ENCODE measurements at places on chromosomes 1 and 21.

- DNase-seq = no peak
These were observed 15.4 kb downstream of the MPZL1 start for GRCh38 chr1:167737169-167737568.

- no peak for DNase-seq
These were observed 31.6 kb downstream of the CDK18 start for GRCh38 chr1:205535866-205536758.

DNA sequence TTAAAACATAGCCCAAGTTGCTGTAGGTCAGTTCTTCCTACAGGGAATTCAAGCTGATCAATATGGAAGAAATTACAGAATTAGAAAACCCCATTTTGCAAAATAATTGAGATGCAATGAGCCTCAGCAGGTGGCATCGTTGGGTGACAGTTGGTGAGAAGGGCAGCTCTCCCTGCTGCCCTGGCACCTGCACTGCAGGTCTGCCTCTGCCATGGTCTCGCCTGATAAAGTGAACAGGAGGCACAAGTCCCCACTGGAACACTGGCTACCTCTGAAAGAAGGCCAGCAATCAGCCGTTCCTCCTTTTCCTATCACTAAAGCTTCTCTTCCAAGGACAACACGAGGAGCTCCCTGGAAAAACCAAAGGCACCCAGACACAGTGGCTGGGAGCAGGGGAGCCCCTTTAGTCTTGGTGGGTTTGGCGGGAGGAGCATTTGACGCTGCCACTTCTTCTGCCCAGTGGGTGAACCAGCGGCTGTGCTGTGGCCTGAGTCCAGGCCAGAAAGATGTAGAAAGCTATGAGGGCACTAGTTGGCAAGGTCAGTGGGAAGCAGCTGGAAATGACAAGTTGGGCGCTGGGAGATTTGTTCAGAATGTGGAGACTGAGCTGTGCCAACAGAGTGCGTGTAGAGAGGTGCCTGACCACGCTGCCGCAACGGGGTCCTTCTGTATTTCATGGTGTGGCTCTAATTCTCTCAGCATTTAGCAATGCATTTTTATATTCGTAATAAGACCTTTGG is 93.1 kb downstream of the RIPK4 start:
- no peak for DNase-seq

DNA sequence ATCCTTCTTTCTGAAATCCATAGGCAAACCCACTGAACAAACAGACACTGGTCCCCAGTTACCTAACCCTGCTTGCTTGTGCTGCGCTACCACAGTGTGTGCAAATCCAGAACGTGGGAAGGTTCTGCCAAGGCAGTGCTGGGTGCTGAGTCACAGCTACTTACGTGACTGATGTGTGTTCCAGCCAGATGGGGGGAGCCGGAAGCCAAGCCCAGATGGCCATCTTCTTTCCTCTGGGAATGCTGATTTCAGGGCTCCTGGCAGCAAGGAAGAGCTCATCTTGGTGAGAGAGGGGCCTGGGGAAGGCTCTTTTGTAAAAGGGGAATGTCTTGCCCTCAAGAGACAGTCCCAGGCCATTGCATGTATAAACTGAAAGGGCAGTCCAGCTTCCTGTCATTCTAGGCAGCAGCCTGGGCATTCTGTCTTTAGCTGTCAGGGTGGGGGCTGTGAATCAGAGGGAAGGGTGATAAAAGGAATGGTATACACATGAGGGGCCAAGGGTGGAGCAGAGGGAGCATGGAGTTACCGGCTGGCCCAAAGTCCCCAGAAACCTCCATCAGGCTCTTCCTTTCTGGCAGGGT is 54.1 kb downstream of the CD46 start:
- DNase-seq = peak; percentile 89

- DNase-seq = no peak
These were observed 5.6 kb upstream of the MAN1C1 start for GRCh38 chr1:25610822-25611630.

DNA sequence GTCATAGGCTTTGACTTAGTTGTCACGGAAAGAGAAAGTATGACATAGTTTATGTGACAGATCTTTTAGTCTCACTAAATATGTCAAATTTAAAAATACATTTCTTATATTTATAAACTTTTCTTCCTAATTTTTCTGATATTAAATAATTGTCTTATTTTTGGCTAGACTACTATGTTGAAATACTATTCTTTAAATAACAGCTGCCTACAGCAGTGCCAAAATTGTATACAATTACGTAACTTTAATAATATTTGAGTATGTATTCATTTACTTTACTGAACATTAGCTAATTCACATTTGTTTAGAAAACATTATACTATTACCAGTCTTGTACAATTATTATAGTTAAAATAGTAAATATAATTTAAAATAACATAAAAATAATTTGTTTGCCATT is 137.4 kb downstream of the ADGRL4 start:
- DNase-seq = no peak

DNA sequence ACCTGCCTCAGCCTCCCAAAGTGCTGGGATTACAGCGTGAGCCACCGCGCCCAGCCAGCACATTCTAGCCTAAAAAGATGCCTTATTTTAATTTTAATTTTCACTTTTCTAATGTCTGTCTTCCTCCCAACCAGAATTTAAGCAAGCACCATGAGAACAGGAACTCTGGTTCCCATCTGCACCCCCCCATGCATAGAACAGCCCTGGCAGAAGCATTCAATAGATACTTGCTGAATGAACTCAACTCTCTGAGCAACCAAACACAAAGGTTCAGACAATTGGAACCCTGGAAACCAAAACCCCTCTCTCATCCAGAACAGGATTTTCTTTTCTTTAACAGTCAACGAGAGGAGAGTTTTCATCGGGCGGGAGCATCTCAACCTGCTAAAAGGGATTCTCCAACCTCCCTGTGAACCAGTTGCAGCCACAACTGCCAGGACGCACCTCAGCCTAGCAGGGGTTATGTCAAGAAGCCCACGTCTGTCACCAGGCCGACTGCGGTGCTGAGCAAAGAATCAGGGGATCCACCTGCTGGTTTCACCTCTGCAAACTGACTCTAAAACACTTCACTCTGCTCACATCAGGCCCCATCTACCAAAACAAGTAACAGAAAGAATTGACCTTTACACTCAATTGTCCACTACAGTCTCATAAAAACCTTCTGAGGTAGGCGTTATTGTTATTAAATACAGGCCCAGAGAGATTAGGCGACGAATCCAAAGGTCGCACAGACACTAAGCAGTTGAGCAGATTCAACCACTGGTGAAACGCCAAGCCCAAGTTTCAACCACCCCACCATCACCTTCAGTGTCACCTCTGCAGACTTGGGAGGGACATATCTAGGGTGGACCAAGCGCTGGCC is 1.7 kb downstream of the KIAA2013 start:
- DNase-seq = no peak

GRCh38 chr1:62978741-62979140 is 194.8 kb downstream of the ATG4C start:
- no peak for DNase-seq

DNA sequence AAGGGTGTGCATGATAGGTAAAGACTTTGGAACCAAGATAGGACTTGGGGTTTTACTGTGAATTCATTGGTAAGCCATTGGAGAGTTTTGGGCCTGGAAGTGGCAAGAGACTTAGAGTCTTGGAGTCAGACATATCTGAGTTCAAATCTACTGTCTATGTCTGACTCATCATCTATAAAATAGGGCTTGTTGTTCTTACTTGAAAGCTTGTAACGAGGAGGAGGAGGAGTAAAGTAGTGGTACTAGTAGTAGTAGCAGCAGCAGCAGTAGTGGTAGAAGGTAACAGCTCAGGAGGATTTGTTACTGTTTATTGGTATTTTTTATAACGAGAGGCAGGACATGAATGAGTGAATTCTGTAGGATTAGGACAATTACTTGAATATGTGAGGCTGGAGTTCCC is 62.7 kb downstream of the CACHD1 start:
- no peak for DNase-seq

GRCh38 chr1:55868026-55868425 is 652.9 kb upstream of the USP24 start:
- no peak for DNase-seq

GRCh38 chr1:156845055-156845952 is 13.6 kb downstream of the INSRR start:
- DNase-seq = no peak

GRCh38 chr1:5253036-5253435 is 598.6 kb downstream of the AJAP1 start:
- DNase-seq = no peak

DNA sequence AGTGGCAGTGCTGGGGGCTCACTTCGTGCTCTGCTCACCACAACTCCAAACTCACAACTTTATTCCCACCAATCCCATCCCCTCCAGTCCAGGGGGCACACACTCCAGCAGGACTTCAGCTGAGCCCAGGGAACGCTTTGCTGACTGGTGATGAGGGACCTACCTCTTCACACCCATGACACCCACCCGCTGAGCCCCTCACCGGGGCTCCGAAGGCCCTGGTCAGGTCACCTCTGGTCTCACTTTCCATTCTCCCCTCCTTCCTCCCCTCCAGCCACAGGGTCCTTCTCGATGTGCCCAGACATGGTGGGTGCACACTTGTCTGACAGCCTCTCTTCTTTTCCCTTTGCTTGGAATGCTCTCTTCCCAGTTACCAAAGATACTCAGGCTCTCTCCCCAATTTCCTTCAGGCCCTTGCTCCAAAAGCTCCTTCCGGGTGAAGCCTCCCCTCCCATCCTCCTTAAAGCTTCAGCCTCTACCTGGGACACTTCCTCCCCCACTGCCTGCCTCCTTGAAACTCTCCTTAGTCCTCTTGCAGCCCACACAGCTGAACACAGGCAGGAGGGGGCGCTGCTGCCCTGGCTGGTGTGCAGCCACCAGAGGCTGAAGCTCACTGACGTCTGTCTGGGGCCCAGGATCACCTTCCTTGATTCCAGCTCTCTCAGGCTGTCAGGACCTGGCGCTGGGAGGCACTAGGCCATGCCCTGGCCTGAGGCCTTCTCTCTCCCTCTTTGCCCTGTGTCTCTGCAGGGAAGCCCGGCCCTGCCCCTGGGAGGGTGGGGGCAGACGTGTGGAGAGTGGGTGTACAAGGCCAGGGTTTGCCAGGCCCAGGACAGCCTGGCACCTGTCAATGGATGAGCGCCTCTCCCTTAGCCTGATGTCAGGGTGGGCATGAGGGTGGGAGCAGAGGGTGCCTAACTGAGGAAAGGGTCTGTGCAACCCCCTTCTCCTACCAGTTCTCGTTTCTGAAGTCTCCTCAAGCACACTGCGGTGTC is 1.6 kb downstream of the KCNE1 start:
- DNase-seq = no peak

DNA sequence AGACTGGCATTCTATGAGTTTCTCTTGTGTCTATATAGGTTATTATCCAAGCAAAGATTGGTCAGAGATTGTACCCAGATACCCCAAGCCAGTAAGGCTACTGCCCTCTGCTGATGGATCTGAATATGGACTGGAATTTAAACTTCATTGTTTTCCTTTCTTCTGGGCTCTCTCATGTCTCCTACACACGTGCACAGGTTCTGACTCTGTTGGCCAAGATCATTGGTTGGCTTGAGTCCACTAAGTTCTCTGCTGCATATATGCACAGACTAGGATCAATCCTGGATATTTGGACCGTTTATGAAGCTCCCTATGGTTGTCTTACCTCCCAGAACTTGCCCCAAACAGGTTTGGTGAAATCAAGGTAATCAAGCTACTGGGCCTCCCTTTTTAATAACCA is 69.7 kb downstream of the CC2D1B start:
- no peak for DNase-seq

GRCh38 chr21:41585199-41585994 is 77.4 kb upstream of the TMPRSS2 start:
- DNase-seq = no peak

DNA sequence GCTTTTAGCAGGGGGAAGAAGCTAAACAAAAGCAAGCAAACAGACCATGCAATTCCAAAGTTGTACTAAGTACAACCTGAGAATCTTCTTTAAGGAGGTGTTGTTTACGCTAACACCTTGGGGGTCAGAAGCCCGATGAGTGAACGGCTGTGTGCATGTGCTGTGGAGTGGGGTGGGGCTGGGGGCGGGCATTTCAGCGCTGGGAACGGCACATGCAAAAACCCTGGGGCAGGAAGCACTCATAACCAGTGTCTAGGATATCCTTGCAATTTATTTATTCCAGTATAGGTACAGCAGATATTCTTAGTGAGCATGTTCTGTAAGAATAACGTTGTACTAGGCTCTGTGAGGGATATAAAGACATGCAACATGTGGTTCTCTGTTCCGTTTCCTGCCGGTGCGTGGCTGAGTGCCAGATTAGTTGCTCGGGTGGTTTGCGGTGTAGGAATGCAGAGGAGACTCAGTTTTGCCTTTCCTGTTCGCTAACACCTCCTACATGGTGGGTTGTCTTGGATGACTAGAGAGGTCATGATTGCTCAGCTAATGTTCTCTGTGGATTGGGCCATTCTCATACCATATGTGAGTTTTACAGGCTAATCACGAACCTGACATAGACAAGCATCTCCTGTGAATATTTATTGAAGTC is 3.7 kb downstream of the FASLG start:
- DNase-seq = peak; percentile 89

GRCh38 chr21:17793246-17794123 is 25.7 kb downstream of the C21orf91 start:
- peak; percentile 1 for DNase-seq

GRCh38 chr1:205822397-205822796 is 9.4 kb upstream of the SLC41A1 start:
- no peak for DNase-seq

- DNase-seq = no peak
These were observed 101.6 kb upstream of the TARDBP start for GRCh38 chr1:10910681-10911489.

DNA sequence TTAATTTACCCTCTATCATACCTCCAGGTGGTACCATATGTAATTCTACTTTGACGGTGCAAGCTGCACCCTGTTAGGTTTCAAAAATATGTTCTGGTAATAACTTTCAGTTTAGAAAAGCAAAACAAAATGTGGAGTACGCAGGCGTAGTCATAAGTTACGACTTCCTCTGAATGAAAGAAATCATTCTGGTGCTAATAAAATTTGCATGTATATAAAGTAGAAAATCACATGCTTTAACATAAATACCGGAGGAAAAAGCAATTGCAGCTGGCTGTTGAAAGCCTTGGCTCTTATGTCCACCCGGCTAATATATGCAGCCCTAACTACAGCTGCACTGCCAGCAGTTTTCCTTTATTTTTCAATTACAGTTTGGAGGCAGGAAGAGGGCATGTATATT is 65.2 kb upstream of the TMPRSS15 start:
- DNase-seq = no peak

GRCh38 chr1:175167861-175168260 is 24.7 kb downstream of the KIAA0040 start:
- no peak for DNase-seq

DNA sequence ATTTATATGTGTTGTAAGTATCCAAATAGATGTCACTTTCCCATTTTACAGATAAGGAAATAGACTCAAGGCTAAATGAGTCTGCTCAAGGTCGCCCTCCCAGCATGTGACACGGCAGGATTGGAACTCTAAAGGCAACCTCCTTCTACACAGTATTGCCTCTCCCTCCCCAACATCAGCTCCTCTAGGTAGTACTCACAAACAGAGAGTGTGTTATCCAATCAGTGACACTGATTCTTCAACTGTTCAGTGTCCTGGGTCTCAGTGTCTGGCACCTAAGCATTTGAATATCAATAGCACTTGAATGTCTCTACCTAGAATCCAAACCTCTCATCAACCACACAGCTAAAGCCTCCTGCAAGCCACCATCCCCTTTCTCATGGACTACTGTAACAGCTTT is 87.1 kb downstream of the DAB1 start:
- DNase-seq = no peak

GRCh38 chr1:193335806-193336428 is 149.5 kb upstream of the B3GALT2 start:
- DNase-seq = peak; percentile 61

All from non-pigmented ciliary epithelial cell (primary cell).